ENCODE measurements at places on chromosomes 3 and 15.

DNA sequence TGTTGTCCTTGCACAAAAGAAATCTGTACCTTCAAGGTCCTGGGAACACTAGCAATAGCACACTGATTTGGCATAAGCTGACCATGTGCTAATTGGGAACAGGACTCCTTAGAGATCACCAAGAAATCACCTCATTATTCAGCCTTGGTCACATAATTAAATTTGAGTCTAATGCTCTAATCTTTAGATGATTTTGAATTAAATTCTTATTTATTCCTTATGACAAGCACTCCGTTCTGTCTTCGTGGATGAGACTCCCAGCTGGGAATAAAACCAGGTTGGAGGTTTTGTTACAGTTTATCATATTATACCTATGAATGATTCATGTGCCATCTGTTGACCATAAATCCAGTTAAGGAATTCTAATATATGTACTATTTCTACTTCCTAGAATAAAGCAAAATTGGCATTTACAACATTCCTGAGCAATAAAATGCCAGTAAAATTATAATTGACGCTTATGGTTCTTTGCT lies 162.2 kb downstream of the MYRIP start:
- no peak for DNase-seq

- no peak for DNase-seq
Measured at GRCh38 chr3:85433319-85433718, 474.5 kb downstream of the CADM2 start.

DNA sequence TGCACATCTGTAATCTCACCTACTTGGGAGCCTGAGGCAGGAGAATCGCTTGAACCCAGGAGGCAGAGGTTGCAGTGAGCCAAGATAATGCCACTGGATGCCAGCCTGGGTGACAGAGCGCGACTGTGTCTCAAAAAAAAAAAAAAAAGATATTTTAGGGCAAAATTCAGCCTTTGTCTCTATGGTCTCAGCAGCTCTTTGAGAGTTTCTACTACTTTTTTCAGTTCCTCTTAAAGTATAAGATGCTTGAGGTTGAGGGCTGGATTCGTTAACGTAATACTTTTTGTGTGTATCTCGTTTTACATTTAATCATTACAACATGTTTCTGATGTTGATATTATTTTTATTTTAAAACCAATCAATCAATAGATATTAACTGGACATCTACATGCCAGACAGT lies 381.2 kb upstream of the TBL1XR1 start:
- no peak for DNase-seq

GRCh38 chr3:167350245-167350862 lies 29.7 kb downstream of the ZBBX start:
- no peak for DNase-seq

DNA sequence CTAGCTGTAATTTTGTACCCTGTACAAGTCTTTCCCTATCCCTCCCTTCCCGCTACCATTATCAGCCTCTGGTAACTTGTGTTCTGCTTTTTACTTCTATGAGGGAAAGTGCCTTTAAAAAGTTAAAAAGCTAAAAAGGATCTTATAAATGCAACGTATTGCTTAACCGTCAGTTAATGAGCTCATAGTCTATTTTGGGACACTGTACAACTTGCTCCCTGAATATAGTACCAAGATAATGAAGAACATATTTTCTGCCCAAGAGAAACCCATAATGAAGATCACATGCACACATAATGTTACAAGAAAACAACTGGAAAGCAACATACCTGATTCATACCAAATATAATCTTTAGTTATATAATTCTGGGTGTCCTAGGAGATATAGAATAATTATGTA lies 22.6 kb downstream of the ZIC1 start:
- DNase-seq = no peak
